Hematopoietic multipotent progenitor cell treated with erythropoietin and hydrocortisone succinate and interleukin-3 and kit ligand, for 17 days (in vitro differentiated cells): ENCODE measurements at places on chromosomes 1 and 21.

GRCh38 chr1:236142253-236143103, at the start of gene GPR137B:
TSS of gene GPR137B (plus strand) at chr1:236142539. CDS start at chr1:236142623, 84 bp downstream.
- DNase-seq, result no peak

- DNase-seq, result no peak
These were observed 43.4 kb upstream of the LRRC8C start for GRCh38 chr1:89589515-89589914.

DNA sequence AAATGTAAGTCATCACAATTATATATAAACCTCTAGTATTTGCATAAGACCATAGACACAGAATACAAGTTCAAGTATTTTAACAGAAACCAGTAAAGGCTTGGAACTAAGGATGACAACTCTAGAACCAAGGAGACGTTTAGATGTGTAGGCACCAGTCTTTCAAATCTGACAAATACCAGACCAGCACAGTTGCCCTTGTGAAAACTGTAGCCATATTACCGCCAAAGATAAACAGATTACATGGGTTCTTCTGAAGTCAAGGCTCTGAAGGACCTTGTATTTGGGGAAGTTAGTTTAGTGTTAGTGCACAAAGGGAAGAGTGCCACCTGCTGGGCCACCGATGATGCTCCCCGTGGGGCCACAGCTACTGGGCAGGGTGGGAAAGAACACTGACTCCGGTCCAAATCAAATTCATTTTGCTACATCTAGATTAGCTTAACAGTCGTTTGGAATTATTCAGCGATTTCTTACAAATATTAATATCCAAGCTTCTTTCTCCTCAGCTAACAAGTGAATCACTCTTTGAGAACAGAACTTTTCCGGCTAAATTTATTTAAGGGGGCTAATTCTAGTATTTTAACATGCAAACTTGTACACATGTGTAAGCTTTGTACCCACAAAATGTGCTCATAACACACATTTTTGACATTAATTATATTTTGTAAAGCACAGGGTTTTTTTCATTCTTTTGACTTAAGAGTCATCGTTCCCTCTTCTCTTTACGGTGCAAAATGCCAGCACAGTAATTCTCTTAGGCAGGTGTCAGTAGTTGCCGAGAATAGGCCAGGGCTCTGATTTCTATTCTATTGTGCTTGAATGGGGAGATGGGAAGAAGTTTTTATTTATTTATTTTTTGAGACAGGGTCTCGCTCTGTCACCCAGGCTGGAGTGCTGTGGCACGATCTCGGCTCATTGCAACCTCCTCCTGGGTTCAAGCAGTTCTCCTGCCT, 8.0 kb upstream of the NIBAN1 start:
- DNase-seq, result peak; percentile 76

GRCh38 chr1:84827555-84827954, 65.5 kb downstream of the LPAR3 start:
- DNase-seq, result no peak

- DNase-seq, result no peak
These were observed 39.8 kb upstream of the NFIA start for GRCh38 chr1:61042466-61043009.

DNA sequence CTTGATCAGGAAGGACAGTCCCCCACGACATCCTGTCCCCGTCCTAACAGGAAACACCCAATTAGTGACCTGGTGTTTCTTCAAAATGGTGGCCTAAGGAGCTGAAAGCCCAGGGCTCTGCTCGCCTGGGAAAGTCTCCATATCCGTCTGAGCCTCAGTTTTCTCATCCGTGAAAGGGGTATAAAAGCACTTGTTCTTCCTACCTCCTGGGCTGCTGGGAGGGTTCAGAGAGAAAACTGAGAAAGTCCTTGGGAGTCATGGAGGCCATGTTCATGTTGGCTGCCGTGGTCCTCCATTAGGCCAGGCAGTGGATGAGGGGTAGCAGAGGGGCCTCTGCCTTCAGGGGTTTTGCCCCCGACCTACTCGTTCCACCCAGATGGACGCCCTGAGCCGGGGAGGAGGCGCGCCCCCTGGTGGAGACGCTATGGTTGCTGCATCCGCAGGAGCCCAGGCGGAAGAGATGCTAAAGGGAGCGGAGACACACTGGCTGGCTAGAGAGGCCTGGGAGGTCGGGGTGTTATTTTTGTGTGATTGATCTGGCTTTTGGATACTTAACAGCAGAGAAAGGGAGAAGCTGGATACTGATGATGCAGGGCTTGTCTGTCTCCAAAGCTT, 113.5 kb downstream of the PRDM2 start:
- peak; percentile 39 for DNase-seq

GRCh38 chr1:208787219-208787618, 543.0 kb upstream of the PLXNA2 start:
- no peak for DNase-seq

DNA sequence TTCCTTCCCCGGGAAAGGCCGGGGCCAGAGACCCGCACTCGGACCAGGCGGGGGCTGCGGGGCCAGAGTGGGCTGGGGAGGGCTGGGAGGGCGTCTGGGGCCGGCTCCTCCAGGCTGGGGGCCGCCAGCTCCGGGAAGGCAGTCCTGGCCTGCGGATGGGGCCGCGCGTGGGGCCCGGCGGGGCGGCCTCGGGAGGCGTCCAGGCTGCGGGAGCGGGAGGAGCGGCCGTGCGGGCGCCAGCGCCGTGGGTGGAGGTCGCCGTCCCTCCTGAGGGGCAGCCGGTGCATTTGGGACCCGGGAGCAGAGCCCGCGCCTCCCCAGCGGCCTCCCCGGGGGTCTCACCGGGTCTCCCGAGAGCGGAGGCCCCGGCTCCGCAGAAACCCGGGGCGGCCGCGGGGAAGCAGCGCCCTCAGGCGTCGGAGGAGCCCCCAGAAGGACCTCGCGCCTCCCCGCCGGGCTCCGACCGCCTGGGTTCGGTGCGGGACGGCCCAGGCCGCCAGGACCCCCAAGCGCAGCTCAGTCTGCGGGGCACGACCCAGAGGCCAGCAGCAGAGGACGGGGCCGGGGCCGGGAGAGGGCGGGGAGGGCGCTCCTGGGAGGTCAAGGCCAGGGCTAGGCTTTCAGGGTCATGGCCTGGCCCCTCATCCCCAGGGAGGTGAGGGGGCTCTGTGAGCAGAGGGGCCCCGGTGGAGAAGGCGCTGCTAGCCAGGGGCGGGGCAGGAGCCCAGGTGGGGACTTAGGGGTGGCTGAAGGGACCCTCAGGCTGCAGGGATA, 7.2 kb upstream of the SLX9 start:
- peak; percentile 36 for DNase-seq

DNA sequence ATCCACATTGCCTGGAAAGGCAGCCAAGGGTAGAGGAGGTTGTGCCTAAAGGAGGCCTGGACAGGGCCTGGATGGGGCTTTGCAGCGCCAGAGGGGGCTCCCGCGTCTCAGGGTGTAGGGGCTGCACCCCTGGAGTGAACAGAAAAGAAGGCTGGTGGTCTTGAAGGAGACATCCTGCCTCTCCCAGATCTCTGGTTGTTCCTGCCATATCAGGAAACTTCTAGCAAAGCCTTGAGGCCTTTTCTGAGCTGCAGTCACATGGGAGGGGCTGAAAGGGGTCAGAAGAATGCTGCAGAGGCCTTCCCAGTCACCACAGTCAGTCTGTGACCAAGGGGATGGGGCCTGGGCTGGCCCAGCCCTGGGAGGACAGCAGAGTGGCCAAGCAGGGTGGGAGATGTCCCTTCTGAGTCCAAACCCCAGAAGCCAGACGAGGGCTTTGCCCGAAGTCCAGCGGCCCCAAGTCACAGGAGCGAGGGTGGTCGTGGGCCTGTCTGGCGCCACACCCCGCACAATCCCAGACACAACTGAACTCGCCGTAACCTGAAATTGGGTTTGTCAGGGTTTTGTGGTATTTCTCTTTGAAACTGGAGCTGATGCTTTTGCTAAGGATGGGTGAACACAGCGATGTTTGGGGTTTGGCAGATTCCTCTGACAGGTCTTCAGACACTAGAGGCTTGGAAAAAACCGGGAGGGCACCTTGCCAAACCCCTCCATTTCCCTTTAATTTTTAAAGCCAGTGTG, 29.6 kb downstream of the SIM2 start:
- no peak for DNase-seq

- no peak for DNase-seq
These were observed 3.0 kb downstream of the CELSR2 start for GRCh38 chr1:109252167-109252892.

DNA sequence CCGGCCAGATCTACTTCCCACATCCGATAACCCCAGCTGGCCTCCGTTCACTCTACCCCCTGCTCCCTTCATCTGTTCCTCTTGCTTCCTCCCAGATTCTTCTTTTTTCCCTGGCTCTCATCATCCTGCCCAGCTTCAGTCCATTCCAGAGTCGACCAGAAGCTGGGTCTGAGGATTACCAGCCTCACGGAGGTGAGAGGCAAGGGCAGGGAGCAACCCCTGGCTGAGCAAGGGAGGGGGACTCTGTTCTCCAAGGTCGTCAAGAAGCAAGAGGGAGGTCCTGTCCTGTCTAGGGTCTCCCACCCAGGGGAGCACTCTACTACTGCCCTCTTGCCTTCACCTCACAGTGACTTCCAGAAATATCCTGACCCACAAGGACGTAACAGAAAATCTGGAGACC, 3.9 kb downstream of the JTB start:
- no peak for DNase-seq

DNA sequence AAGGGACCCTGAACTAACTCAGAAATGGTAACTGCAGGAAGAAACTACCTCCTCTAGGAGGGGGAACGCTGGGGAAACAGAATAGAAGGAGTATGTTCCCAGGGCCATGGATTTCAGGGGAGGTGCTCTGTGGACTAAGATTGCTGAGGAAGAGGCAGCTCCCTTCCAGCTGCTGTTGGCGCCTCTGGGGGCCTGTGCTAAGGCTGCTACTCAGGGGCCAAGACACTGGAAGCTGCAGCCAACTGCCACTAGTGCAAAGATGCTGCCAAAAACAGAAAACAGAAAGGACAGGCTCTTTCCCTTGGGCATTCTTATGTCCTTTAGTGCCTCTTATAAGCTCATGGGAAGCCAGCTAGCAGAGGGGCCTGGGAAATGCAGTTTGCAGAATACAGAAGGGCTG, 58.0 kb upstream of the SGIP1 start:
- DNase-seq, result no peak

GRCh38 chr1:64881281-64881680, 85.1 kb downstream of the JAK1 start:
- no peak for DNase-seq

DNA sequence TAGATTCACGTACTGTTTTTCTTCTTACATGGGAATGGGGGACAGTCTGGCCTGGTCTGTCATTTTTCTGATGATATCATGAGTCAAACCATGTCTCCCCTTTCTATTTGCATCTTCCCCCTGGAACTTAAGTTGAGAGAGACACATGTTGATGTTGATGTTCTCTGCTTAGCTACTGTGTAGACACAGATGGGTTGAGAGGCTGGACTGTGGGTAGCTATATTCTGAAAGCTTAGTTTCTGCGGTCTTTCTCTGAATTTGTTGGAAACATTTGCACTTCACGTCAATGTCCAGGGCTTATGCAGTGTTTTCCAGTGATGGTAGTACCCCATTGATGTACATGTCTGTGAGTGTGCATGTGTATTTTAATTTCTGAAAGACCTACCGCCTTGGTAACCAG, 58.2 kb downstream of the FCRL5 start:
- no peak for DNase-seq

- no peak for DNase-seq
These were observed 154.6 kb downstream of the TENT5C start for GRCh38 chr1:117760485-117760884.

DNA sequence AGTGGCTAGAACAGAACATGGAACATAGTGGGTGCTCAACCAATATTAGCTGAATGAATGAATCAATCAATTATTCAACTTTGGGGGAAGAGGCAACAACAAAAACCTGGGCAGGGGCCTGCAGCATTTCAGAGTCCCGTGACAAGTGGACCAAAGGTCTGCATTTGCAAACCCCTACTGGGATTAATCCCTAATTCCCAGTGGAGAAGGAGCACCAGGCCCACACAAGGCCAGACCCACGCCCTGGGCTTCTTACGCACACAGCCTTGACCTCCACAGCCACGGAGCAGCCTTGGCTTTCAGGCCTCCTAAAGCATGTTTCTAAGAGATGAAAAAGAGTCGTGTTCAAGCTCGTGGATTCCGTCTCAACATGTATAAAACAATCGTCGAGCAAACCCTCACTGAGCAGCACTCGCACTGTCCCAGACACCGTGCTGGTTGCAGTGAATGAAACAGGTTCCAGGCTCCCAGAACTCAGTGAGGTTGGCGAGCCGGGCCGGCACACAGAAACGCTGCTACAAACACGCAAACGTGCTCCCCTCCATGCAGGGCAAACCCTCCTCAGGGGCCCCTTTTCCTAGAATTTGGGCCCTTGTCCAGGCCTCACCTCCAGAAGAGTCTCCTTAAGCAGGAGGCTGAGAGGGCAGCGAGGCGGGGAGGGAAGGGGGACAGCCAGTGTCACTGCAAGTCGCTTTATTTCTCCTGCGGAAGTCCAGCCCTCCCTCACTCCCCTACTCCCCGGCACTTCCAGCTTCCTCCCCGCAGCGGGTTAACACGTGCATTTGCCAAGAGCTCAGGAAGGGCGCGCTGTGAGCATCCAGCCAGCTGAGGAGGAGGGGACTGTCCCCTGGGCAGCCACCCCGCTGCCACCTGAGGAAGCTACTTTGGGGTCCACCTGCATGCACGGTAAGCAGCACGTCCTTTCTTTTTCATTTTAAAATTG, 556.4 kb downstream of the KIF26B start:
- no peak for DNase-seq

GRCh38 chr1:160711602-160712311, at the start of gene CD48:
TSS of gene CD48 (minus strand) at chr1:160711822. CDS start at chr1:160711763, 59 bp downstream.
- no peak for DNase-seq

GRCh38 chr1:100995198-100995988, 30.2 kb downstream of the DPH5 start:
- DNase-seq, result no peak

- no peak for DNase-seq
These were observed 354.8 kb upstream of the NFIA start for GRCh38 chr1:60727552-60727951.

- no peak for DNase-seq
These were observed 10.1 kb upstream of the PLA2G5 start for GRCh38 chr1:20059847-20060246.

DNA sequence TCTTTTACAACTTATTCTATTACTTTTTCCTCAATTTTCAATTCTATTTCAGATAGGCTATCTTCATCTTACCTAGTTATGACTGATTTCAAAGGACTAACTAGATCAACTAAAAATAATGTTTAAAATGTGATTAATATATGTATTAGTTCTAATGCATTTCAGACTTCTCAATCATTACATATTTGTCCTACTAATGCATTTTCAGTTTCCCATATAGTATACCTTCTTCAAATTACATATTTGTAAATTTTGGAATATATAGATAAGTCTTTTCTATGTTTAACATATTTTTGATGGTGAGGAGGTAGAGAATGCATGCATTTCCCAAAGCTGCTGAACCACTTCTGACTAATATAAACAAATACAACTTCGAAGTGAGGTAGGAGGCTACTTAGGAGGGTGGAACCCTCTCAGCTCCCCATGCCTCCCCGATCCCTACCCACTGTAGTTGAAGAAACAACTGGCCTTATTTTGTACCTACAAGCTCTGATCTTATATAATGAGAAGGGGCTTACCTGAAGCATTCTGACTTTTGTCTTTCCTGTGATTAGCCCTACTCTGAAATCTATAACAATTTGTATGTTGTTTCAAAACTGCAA, 1.7 kb downstream of the TRMT1L start:
- DNase-seq, result peak; percentile 70
